ENCODE measurements at places on chromosomes 5 and 9. TPM values are rescaled to one million over a fixed set of nuclear protein-coding genes. Genes with fewer than 3 reads are reported as not detected.

GRCh38 chr5:58499231-58499630, 8.0 kb downstream of the GAPT start:
- no peak overlapping the region for H3K4me3 ChIP-seq
- no peaks in the 10 kb centered on the region for H3K4me1 ChIP-seq
- DNase-seq: no peak

DNA sequence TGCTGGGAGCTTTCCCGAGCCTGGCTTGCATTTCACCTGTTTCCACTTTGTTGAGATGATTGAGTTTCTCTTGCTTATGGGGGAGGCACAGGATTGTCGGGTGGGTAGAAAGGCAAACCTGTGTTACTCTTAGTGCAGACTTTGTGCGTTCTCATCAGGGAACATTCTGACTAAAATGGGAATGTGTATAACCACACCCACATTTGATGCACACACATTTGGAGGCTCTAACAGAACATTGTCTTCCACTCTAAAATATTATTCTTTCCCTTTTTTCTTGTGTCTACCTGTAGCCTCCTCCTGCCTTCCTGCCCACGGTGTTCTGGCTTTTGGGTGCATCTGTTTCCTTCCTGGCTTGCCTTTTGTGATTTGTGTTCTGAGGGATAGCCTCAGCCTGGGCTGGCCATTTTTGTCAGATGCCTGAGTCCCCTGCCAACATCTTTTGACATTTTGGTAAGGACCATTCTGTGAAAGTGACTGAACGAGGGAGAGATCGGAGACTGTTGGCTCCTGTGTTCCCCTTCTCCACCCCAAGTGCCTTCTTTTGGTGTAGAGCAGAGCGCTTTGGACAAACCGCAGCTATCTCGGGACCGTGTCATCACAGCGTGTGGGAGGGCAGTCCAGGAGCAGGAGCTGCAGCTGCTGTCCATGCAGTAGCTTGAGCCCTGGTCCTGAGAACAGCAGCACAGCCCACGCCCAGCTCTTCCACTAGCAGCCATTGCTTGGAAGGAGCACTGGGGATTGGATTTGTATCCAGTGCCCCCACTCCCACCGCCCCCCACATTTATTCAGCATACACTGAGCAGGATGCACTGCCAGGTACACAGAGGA, 101.4 kb downstream of the ARHGAP26 start:
- no peak overlapping the region for H3K27ac ChIP-seq
- H3K36me3 ChIP-seq: no peaks in the 10 kb centered on the region
- no peak for DNase-seq
- no peaks in the 10 kb centered on the region for H3K27me3 ChIP-seq
- peaks cover 16% of the 10 kb centered on the region for H3K4me1 ChIP-seq

- no peaks in the 10 kb centered on the region for H3K36me3 ChIP-seq
- H3K27ac ChIP-seq: no peak overlapping the region
These were observed 375.6 kb upstream of the CLINT1 start for GRCh38 chr5:158234323-158235158.

GRCh38 chr5:135834639-135835529, at the start of gene SLC25A48:
SLC25A48 (plus strand) TSS chr5:135834663; CDS start chr5:135834848, 185 bp downstream.
- peaks cover 11% of the 10 kb centered on the region for H3K27me3 ChIP-seq
- peak; percentile 58 for DNase-seq
- peaks cover 5% of the 10 kb centered on the region for H3K4me1 ChIP-seq
- no peak within 1 kb of the TSS for H3K27ac ChIP-seq
- H3K4me3 ChIP-seq: peak within 1 kb of the TSS; percentile 65

DNA sequence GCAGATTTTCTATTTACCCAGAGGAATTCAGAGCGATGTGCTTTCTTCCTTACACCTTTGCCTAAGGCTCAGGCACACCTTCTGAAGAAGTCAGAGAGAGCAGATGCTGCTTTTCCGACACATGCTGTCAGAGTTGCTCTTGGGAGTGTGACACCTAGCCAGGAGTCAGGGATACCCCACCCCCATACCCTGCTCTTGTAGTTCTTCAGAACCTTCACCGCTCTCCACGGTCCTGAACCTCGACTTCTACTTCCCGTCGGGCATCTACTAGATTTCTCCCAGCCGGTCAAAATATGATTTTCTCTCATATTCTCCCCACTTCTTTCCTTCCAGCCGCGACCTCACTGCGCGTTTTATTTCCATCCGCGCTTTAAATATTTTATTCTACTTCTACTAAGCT, 1.7 kb downstream of the GRIN3A start:
- H3K4me1 ChIP-seq: peaks cover 7% of the 10 kb centered on the region
- no peak overlapping the region for H3K4me3 ChIP-seq
- H3K27me3 ChIP-seq: peaks cover 60% of the 10 kb centered on the region
- peak; percentile 42 for DNase-seq

- H3K27ac ChIP-seq: peak overlapping the region; percentile 53
- peak overlapping the region; percentile 23 for H3K4me3 ChIP-seq
- DNase-seq: no peak
- H3K36me3 ChIP-seq: no peaks in the 10 kb centered on the region
These were observed 24.6 kb downstream of the TLE1 start for GRCh38 chr9:81664638-81665222.

GRCh38 chr5:124652892-124653441, 93.5 kb downstream of the ZNF608 start:
- H3K27ac ChIP-seq: no peak overlapping the region
- no peak overlapping the region for H3K4me3 ChIP-seq
- no peaks in the 10 kb centered on the region for H3K27me3 ChIP-seq
- no peak for DNase-seq

DNA sequence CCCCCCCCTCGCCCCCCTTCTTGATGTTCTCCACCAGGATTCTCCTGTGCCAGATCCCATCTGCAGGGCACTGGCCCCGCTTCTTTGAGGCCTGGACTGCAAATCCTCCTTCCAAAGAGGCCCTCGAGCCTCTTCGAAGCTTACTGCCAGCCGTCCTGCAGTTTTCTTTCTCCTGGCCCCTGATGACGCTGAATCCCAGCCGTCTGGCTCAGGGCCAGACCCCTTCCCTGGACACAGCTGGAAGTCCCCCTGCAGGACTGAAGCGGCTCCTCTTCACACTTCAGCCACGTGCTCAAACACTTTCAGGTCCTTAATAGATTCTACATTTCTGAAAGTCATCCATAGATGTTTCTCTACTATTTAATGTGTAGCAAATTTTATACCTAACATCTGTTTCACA, 121.5 kb downstream of the EHMT1 start:
- no peak for DNase-seq
- peaks cover 8% of the 10 kb centered on the region for H3K36me3 ChIP-seq
- peaks cover 4% of the 10 kb centered on the region for H3K4me1 ChIP-seq
- no peaks in the 10 kb centered on the region for H3K27me3 ChIP-seq
- H3K4me3 ChIP-seq: no peak overlapping the region
- H3K27ac ChIP-seq: no peak overlapping the region

- no peak for DNase-seq
- no peak overlapping the region for H3K4me3 ChIP-seq
- H3K27ac ChIP-seq: no peak overlapping the region
- no peaks in the 10 kb centered on the region for H3K27me3 ChIP-seq
These were observed 1064.4 kb upstream of the DMAC1 start for GRCh38 chr9:8863886-8864544.

DNA sequence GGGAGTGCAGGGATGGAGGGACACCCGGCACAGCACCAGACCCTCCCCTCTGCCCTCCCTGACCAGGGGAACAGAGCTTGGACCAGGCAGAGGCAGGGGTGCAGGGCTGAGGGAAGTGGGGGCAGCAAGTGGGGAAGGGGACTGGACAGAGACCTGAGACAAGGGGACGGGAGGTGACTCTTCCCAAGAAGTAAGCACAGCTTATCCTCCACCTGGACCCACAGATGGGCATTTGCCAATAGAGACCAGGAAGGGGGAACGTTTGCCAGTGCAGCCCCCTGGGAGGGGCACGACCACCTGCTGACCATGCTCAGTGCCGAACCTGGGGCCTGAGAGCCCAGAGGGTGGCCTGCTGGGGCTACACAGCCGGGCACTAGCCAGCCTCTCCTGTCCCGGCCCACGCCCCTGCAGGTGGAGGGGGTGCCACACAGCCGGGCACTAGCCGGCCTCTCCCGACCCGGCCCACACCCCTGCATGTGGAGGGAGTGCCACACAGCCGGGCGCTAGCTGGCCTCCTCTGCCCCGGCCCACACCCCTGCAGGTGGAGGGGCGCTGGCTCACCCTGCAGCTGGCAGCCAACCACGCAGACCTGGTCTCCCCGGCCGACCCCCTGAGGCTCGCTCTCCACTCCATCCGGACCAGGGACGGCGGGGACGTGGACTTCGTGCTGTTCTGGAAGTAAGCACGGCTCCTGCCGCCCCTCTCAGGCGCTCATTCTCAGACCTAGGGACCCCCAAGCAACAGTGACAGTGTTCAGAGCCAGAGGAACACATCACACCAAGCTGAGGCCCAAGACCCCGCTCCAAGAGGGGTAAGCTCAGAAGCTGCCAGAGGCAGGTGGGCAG, 24.3 kb downstream of the GLT6D1 start:
- no peak overlapping the region for H3K4me3 ChIP-seq
- DNase-seq: no peak
- H3K27ac ChIP-seq: no peak overlapping the region
- peaks cover 6% of the 10 kb centered on the region for H3K27me3 ChIP-seq
- H3K4me1 ChIP-seq: no peaks in the 10 kb centered on the region
- H3K36me3 ChIP-seq: no peaks in the 10 kb centered on the region

DNA sequence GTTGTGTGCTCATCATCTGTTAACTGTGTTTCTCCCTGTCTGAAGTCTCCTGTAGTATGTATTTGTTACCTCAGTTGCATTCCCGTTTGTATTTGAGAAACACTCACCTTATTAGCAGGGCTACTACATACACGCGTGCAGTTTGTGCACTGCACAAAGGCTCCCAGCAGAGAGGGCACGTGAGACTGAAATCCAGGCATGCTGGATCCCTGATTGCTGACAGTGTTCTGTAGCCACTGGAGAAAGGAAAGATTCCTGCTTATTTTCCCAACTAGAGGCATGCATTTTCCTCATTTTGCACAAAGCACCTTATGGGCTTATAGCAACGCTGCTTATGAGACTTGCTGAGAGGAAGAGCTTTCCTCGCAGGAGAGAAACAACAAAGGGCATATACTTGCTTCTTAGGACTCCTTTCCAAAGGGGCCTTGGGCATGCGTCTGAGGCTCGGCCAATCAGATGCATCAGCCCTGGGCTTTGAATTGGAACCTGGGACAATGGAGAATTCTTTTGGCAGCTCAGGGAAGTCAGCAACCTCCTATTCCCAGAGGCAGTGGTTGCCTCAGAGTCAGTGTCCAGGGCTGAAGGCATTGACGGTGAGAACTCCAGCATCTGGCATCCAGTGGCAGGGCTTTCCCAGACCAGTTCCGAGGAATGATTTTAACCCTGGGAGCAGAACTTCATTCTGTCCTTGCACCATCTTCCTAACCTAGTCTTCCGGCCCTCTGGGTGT, 9.9 kb upstream of the MEGF10 start:
- no peaks in the 10 kb centered on the region for H3K36me3 ChIP-seq
- no peak overlapping the region for H3K27ac ChIP-seq
- no peak for DNase-seq
- H3K27me3 ChIP-seq: no peaks in the 10 kb centered on the region
- H3K4me3 ChIP-seq: no peak overlapping the region

DNA sequence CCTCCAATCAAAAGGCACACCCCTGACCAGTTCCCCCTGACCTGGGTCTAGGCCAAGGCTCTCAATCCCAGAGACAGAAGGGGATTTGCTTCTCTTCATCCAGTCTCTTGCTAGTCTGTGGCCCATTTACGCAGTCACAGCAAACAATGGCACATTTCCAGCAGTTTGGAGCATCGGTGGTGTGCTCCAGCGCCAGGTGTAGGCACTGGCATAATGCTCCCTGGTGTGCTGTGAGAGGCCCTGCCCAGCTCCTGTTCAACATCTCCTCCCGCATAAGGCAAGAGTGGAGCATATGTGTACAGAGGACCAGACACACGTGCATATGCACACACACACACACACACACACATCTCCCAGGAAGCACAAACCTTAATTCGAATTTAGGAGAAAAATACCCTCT, 79.5 kb upstream of the ERCC6L2 start:
- no peak for DNase-seq
- no peak overlapping the region for H3K4me3 ChIP-seq
- H3K27me3 ChIP-seq: no peaks in the 10 kb centered on the region

DNA sequence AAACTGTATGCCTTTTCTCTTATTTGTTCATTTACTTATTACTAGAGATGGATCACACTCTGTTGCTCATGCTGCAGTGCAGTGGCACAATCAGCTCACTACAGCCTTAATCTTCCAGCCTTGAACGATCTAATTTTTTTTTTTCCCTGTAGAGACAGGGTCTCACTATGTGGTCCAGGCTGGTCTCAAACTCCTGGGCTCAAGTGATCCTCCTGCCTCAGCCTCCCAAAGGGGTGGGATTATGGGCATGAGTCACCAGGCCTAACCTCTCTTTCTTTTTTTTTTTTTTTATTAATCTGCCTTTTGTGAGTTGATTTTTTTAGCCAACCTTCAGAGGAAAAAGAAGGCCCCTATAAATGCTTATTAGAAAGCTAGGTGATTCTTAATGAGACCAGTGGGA, 303.0 kb downstream of the FBXL17 start:
- H3K4me3 ChIP-seq: no peak overlapping the region
- H3K27me3 ChIP-seq: no peaks in the 10 kb centered on the region
- no peak overlapping the region for H3K27ac ChIP-seq
- no peaks in the 10 kb centered on the region for H3K36me3 ChIP-seq
- no peaks in the 10 kb centered on the region for H3K4me1 ChIP-seq
- DNase-seq: no peak

- H3K36me3 ChIP-seq: no peaks in the 10 kb centered on the region
- peak within 1 kb of the TSS; percentile 39 for H3K4me3 ChIP-seq
- H3K4me1 ChIP-seq: peaks cover 20% of the 10 kb centered on the region
- DNase-seq: no peak
These were observed at the start of gene ASPN for GRCh38 chr9:92482329-92482728. ASPN (minus strand) TSS chr9:92482506.

DNA sequence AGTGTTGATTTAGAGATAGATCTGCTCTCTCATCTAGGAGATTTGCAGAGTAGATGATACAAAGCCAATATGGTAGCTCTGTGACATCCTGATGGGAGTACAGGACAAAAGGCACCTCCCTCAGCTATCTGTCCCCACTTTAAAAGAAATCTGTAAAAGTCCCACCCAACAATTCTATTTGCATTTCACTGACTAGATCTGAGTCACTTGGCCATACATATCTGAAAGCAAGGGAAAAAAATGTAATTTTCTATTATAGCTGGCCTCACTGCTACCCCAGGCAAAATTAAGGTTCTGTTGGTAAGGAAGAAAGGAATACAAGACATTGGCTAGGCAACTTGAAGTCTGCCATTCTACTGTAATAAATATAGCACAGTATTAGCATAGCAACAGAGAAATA, 96.2 kb upstream of the RNF180 start:
- H3K27me3 ChIP-seq: no peaks in the 10 kb centered on the region
- no peaks in the 10 kb centered on the region for H3K4me1 ChIP-seq
- no peak overlapping the region for H3K4me3 ChIP-seq

Gene SPATA6L
- 0.61 TPM for total RNA-seq

Gene TMEM174
- not detected for total RNA-seq

Gene CDKN2B-AS1
- not detected for total RNA-seq

Gene RIC1
- 10.9 TPM for total RNA-seq

Gene GGTA1
- total RNA-seq: 0.50 TPM

Gene GABBR2
- 0.42 TPM for total RNA-seq

Gene GLDC
- 2.3 TPM for total RNA-seq

Gene MSANTD3
- total RNA-seq: 31.6 TPM

Gene STKLD1
- total RNA-seq: 0.32 TPM

Gene PGM5
- 15.0 TPM for total RNA-seq

Gene CDO1
- 2.2 TPM for total RNA-seq

All from psoas muscle (tissue), 8 donors.